ENCODE measurements at places on chromosomes 6 and 20.

DNA sequence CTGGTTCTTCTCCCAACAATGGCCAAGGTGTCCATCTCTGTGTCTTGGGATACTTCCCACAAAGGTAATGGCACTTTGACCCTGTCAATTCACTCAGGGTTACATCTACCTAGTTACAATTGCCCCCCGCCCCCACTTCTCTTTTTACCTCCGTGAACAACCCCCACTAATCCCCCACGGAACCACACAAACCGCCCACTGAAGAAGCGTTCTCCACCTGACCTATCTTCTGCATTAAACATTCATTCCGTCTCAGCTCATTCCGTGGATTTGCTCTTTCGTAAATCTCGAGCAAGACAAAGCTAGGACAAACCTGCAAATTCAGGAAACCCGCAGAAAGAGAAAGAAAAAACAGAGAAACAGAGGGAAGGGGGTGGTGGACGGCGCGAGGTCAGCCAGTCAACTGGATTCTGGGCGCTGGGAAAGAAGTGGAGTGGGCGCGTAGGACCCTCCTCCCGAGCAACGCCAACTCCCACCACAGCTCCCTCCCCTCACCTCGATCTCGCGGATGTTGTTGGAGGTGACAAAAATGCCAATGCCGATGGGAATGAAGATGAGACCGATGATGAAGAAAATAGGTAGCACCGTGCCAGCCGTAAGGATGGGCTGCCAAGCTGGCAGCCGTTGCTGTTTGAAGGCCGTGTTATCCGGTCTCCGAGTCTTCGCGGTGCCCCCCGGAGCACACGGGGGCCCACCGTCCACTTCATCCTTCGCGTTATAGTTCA is 523 bp downstream of the TMEM30A start:
- peak; percentile 16 for DNase-seq

GRCh38 chr6:46293641-46294316 is 123.0 kb upstream of the ENPP5 start:
- no peak for DNase-seq

- no peak for DNase-seq
Observed at GRCh38 chr6:63805808-63806572, 170.4 kb downstream of the PHF3 start.

DNA sequence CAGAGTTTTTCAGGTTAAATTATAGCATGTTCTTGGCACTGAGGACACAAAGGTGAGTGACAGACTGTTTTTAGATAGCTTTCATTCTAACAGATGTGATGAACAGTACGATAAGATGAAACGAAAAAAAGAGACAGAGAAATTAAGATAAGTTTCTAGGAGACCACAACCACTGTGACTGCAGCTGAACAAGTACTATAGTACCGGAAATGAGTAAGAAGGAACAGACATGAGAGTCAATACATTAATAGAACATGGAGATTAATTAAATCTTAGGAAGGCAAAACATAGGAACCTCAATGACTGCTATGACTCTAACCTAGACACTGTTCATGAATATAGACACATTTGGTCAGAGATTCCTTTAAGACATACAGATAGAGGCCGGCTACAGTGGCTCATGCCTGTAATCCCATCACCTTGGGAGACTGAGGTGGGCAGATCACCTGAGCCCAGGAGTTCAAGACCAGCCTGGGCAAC is 40.2 kb downstream of the HBS1L start:
- DNase-seq, result peak; percentile 12

DNA sequence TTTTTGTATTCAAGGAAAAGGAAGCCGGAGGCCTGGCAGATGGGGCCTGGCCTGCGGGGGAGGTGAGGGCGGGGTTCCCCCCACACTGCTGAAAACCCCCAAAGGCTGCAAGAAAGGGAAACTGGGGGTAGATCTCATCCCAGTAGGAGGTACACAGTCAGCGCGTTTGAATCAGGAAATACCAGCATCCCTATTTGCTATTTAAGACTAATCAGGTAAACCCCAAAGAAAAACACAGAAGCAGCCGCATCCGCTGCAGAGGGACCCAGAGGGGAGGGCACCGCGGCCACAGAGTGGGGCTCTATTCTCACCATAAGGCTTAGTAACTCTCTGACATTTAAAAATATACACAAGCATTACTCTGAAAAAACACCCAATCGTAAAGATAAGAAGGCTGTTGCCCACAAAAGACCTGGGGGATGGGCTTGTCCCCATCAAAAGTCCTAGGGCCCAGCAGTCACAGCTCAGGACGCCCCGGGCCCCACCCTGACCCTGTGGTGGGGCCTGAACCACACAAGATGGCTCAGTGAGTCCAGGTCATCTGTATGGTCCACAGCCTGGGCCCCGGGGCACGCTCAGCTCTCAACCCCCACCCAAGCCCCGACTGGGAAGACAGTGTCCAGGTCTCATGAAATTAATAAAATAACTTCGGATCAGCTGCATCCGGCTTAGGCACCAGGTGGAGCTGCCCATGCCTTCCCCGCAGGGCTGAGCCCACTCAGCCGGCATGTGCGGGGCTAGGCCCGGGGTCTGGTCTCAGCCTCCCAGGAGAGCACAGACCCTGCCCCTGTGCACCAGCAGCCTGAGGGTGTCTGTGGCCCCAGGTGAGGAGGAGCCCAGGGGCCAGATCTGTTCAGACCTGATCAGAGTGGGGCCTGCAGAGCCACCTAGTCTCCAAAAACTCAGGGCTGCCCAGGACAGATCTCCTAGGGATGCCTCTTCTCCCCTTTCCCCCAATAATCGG is 31.0 kb downstream of the KCNQ2 start:
- peak; percentile 3 for DNase-seq

DNA sequence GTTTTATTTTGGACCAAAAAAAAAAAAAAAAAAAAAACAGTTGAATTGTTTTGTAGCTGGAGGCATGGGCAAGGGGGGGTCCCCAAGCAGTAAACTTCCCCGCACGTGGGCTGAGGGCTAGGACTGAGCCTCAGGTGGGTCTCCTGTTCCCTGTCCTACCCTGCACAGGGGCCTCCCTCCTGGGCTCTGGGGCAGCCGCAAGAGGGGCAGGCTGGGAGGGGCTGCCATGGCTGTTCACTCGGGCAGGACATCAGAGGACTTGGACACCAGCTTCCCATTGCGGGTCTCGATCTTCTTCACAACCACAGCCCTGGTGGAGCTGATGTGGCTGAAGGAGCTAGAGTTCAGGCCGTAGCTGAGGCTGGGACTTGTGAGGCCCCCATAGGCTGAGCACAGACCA is 21.1 kb downstream of the SGK1 start:
- no peak for DNase-seq

GRCh38 chr20:4563534-4563933 is 158.2 kb upstream of the PRND start:
- no peak for DNase-seq

DNA sequence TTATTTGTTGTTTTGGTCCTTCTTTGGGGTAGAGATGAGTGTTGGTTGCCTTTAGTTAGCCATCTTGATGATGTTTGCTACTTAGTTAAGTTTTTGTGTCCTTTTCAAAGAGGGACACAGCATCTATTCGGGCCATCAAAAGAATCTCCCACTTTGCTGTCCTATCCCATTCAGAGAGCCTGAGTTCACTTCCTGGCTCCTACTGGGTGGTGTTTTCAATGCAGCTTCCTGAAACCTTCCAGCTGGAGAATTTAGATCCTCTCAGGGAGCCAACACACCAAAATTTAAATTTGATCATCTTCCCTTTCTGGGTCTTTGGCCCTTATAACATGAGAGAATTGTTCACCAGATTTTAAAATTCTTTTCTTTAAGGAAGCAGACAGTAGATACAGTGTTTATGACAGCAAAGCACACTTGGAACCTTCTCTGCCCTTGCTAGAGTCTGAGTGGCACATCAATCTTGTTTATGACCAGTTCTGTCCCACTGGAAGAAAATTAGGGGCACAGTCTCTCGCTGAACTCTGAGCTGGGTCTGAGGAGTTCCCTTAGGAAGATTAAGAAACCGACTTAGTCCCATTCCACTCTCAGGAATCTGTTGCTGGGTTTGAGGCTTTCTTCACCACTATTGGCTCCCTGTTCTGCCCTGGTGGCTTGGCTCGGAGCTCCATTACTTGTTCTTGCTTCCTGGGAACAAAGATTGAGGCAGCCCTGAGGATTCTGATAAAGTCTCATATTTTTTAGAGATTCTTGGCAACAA is 115.5 kb downstream of the CCDC170 start:
- DNase-seq, result no peak

DNA sequence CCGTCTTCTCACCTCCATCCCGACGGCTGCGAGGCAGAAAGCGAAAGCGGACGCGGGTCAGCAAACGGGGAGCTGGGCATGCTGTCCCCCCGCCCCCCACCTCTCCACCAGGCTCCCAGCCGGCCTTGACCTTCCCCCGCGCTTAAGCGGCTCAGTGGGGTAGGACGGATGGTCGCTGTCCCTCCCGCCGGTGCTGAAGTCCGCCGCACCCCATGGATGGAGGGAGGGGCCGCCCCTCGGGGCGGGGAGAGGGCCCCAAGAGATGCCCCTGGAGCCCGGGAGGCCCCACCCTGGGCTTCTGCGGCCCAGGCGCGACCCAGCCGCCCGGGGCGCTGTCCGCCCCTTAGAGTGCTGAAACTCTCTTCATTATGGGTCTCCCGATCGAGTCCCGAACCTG is at the start of gene KCNB1:
TSS of gene KCNB1 (minus strand) at position 48 of the 397 bp plus-strand sequence. CDS start 188 bp downstream, outside the sequence.
- DNase-seq, result peak; percentile 29

DNA sequence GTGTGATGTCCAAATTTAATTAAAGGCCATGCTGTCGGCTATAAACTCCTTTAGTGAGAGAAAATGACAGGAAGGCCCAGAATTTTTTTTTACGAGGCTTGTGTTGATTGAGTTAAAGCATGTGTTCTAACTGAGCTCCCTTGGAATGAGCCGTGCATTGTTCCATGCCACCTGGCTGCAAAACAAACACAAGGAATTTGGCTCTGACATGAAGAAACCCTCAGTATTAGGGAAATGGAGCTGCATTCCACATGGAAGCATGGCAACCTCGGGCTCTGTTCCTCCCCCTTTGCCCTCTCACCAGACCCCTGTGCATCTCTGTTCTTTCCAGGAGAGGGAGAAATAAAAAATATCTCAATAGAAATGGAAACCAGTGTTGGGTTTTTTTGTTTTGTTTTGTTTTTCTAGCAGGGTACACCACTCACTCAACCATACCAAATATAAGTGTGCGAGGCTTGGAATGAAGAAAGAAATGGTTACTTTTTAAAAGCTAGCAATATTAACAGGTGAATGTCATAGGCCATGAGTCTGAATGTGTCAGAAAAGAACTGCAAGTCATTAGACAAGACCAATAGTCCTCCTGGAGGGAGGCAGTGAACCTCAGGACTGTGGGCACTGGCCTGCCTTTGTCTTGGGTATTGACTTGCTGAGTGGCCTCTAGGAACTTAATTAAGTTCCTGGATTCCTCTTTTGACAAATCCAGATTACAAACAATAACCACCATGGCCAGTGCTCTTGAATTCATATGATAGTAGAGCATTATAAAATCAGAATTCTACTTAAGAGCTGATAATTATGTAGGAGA is 935.1 kb downstream of the KIF16B start:
- no peak for DNase-seq

DNA sequence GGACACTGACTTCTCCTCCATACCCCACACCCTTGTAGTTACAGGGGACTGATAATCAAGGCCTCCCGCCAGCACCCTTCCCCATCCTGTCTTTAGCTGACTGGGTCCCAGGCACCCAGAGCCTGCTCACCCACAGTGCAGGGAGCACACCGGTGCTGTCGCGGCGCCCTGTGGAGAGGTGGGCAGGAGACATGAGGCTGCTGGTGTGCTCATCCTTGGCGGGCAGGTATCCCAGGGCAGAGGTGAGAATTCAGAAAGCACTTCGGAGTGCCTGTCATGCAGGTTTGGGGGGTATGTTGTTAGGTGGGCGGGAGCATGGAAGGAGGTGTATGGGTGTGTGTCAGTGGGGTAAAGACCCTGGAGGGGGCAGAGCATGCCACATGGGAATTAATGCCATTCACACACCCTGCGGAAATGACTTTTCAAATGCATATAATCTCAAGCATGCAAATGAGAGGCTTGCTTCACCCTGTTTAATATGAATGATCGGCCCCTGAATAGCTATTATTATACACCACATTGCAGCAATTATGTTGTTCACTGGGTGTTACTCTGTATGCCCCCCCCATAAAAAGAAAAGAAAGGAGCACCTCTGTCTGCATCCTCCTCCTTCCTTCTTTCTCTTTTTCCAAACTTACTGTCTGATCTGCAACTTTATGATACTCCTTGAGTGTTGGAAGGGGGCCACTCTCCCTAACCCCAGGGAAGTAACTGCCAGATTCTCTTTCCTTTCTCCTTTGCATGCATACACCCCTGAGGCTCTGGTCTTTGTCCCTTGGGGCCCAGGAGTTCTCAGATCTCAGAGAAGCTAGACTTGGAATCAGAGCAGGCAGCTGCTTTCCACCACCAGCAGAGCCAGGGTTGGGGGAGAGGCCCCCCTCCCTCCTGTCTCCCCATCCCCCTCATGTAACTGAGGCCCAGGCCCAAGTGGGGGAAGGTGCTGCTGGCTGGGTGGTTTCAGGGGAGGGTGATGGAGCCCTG is 16.0 kb downstream of the FOXP4 start:
- DNase-seq, result no peak

DNA sequence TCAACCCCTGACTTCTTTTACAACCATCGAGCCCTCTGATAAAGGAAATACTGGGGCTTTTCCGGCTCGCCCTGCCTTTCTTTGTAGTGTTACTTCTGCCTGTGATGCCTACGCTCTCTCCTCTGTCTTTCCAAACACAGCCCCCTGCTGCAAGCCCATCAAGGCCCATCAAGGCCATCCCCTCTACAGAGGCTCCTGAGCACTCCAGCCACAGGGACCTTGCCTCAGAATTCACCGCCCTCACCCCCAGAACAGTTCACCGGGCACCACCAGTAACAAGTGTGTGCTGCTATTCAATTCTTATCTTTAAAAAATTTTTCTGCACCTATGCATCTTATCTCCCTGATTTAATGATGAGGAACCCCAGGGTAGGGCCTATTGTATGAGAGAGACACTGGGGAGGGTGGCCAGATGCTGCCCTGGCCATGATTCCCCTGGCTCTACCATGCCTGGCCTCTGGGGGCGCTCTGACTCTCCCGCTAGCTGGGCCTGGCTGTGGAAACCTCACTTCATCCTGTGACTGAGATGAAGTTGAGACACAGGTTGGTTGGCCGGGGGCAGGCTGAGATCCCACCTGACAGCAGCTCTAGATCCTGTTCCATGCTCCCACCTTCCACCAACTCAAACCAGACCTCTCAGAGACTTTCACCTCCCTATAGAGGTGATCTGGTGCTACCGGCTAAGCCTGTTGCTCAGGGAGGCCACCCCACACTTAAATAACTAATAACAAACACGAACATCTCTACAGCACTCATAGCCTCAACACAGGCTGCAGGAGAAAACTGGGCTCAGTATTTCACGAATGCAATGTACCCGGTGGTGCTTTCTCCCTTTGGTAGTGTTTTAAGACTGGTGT is 19.2 kb upstream of the GLP1R start:
- peak; percentile 46 for DNase-seq

- DNase-seq, result no peak
Observed at GRCh38 chr6:1191141-1191630, 120.7 kb upstream of the FOXQ1 start.

All from stimulated activated CD4-positive, alpha-beta T cell treated with anti-CD3 and anti-CD28 coated beads, Interleukin-12 subunit alpha, Interleukin-12 subunit beta, amount 100 ng/mL, for 48 hours (primary cell).